ENCODE measurements at places on chromosomes 11 and 22. TPM values are rescaled to one million over a fixed set of nuclear protein-coding genes. Genes with fewer than 3 reads are reported as not detected.

Gene NFAM1
- total RNA-seq, result 0.66 TPM

Gene LINC01488
- not detected for total RNA-seq

Gene TMEM126A
- total RNA-seq, result 25.7 TPM

Gene UBQLNL
- total RNA-seq, result 0.52 TPM

Gene MISFA
- total RNA-seq, result not detected

Gene OR52N4
- not detected for total RNA-seq

Gene SRSF8
- total RNA-seq, result 22.7 TPM

Gene RAB38
- total RNA-seq, result not detected

GRCh38 chr22:37575490-37576003, 4.3 kb downstream of the LGALS2 start:
- DNase-seq, result no peak

GRCh38 chr11:80973786-80974185, 1533.0 kb upstream of the TENM4 start:
- no peak for DNase-seq

DNA sequence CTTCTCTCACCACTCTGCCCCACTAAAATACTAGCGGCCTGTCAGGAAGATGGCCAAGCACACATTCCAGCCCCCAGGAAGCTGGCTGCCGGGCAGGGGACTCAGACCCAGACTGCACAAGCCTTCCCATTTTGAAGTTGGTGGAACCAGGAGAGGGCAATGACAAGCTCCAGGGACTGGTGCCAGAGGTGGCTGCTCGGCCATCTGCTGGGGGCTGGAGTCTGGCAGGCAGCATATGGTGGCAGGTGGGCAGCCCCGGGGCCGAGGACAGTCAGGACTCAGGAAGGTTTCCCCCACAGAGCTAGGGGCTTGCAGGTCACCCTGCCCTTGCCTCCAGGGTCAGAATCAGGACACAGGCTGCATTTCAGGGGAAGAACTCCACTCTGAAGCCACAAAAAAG, 22.6 kb downstream of the KCNJ5 start:
- DNase-seq, result no peak

- DNase-seq, result no peak
These were observed 26.1 kb downstream of the APIP start for GRCh38 chr11:34890089-34890488.

GRCh38 chr22:39558254-39558727, 12.3 kb upstream of the CACNA1I start:
- no peak for DNase-seq

- DNase-seq, result no peak
These were observed 47.2 kb upstream of the BLID start for GRCh38 chr11:122163053-122163819.

GRCh38 chr22:29062286-29062821, 723 bp upstream of the C22orf31 start:
- no peak for DNase-seq

DNA sequence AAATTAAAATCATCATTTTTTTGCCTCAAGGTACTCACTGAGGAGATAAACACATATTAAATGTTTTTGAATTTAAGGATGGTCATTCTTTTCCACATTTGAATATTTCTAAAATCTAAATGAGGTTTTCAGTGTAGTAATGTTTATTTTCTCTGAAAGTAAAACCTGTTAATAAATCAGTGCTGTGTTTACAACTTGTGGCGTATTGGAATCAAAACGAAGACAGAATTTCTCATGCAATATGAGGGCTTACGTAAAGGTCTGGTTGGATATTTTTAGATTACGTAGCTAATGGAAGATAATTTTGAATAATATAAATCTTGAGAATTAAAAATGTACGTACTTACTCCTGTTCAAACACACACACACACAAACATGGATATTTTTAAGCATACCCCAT, 106.8 kb upstream of the LUZP2 start:
- no peak for DNase-seq

- no peak for DNase-seq
These were observed at the start of gene OR5AR1 for GRCh38 chr11:56663386-56663785. TSS of gene OR5AR1 (plus strand) at chr11:56663686. CDS start at chr11:56663686, 0 bp downstream.
